ENCODE measurements at places on chromosomes 13 and 19.

DNA sequence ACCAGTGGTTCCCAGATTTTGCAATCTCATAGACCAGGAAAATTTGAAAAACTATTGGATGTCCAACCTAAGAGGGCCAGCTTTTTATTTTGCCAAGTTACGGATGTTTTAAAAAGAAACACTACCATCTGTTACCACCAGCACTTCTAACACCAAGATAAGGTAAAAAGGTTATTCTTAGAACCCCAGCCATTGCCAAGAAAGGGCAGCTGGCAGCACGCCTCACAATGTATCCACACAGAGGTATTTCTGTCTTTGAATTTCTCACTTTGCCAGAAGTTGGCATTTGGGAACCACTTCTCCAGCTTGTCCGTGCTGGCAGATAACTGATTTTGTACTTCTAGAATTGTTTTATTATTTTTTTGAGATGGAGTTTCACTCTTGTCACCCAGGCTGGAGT is 28.7 kb downstream of the CAPN12 start:
- DNase-seq, result no peak

DNA sequence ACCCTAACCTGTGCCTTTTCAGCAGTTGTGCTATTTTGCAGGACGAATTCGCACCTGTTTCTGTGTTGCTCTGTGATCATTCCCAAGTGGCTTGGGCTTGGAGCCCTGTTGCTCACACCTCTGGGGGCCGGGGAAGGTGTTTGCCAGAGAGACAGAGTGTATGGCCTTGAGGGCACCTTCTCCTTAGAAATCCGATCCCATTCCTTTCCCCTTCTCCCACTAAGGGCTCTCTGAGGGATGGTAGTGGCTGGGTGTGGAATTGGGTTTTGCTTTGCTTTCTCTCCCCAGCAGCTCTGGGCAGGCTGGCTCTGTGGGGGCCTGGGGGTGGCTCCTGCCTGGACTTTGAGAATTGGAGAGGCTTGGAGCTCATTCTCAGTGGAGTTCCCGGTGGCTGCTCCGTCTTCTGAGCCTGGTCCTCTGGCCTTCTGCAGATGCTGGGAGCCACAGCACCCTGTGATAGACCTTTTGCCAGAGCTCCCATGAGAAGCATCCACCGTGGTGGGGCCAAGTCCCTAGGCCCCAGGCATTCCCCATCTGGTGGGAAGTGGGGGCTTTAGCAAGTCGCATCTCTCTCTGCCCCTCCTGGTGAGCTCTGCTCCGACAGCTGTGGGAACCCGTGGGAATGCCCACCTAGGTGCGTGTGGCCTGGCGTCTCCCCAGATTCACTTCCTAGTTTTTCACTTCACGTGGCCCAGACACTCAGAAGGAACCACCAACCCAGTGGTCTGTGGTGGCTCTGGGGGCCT is 26.1 kb downstream of the ATP11A start:
- DNase-seq, result no peak

- DNase-seq, result no peak
Observed at GRCh38 chr13:54636231-54636630, 1607.6 kb downstream of the OLFM4 start.

DNA sequence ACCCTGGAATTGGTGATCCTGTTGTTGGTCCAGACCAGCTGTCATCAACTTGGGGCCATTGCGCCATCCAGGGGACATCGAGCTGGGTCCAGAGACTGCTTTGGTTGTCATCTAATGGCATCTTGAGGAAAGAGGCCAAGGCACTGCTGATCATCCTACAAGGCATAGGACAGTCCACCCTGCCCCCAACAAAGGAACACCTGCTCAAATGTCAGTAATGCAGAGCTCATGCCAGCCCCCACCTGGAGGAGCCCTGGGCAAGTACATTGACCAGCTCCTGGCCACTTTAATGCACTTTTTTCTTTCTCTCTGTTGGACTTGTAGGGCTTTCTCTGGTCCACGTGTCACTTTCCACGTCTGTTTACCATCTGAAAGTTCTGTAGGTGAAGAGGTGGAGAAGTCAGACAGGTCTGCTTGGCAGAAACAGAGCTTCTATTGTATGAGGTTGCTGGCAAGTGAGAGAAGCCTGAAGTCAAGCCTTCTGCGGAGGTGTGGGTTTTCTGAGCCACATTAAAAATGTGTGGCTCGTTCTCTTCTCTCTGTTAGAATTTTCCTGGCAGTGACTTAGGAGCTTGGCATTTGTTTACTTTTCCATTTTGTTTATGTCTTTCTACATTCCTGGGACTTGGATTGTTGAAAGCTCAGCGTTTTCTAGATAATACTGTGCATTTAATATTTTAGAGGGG is 124.0 kb upstream of the RNF113B start:
- no peak for DNase-seq

DNA sequence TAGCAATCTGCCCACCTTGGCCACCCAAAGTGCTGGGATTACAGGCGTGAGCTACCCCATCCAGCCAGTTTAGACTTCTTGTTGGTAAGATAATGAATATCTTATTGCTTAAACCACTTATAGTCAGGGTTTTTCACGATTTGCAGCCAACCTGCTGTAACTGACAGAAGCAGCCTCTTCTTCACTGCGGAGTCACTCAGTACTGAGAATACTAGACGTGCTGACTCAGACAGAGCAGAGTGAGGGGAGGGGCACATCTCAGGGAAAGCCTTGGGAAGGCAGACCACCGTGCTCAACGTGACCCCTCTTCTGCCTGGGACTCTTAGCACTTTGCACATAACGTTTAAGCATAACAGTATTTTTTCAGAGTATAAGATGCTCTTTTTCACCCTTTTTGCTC is 74.3 kb upstream of the ARHGEF7 start:
- DNase-seq, result no peak

DNA sequence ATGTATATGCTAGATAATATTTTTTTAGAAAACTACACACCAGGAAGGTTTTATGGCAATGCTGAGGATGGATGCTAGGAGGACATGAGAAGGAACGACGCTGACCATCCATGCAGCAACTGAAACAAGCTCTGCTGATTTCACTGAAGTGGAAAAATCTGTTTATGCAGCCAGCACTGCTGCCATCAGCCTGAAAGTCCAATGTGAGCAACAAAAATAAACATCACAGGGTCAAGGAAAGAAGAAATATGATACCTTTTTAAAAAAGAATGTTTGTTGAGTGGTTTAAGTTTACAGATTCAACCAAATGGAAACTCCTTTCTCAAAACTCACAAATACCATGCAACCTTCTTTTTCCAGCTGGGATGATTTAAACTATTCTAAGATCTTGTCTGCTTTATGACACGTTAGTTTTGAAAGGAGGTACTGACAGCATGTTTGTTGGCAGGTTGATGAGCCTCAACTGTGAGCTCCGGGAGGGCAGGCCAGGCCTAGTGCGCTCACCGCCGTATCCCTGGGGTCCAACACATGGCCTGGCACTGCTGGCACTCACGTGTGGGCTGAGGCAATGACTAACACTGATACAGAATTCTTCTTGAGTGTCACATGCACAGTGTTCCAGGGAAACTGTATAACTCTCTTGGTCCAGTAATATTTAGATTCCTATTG is 46.8 kb downstream of the LATS2 start:
- DNase-seq, result no peak

- DNase-seq, result no peak
Observed at GRCh38 chr13:20633802-20634201, 66.8 kb downstream of the IFT88 start.

DNA sequence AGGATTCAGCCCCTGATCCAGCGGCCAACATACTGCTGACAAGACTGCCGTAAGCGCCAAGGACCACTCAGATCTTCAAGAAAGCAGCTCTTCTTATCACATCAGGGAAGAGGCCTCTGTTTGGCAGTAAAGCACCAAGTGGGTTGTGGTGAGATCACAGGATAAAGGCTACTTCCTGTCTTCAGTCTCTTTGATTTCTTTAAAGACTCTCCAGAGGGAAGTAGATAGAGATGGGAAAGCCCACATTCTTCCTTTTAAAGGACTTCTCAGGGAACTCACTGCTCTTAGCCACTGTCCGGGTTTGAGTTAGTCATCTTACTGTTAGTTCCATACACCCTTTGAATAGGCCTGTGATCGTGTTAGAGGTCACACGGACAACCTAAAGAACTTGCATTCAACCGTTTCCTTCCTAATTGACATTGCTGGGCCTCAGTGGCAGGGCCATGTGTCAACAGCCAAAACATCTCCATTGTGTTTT is 47.2 kb upstream of the POMP start:
- no peak for DNase-seq

DNA sequence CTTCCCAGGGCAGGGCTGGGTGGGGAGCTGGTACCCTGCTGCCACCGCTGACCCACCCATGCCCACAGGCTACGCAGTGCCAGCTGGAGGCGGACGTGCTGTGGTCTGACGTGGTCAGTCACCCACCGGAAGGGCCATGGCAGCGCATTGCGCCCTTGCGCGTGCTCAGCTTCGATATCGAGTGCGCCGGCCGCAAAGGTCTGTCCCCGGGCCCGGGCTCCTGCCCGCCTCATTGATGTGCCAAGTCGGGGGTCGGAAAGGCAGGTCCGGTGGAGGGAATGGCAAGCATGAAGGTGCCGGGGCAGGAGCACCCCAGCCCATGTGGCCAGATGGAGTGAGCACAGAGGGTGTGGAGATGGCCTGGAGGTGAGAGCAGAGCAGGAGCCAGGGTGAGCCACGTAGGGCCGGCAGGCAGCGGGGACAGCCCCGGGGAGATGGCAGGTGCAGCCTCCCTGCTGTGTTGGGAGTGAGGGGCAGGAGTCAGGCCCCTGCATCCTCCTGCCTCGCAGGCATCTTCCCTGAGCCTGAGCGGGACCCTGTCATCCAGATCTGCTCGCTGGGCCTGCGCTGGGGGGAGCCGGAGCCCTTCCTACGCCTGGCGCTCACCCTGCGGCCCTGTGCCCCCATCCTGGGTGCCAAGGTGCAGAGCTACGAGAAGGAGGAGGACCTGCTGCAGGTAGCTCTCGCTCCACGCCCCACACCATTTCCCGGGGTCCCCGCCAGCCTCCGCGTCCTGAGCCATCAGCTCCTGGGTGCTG is 16.0 kb upstream of the SPIB start:
- DNase-seq, result no peak

DNA sequence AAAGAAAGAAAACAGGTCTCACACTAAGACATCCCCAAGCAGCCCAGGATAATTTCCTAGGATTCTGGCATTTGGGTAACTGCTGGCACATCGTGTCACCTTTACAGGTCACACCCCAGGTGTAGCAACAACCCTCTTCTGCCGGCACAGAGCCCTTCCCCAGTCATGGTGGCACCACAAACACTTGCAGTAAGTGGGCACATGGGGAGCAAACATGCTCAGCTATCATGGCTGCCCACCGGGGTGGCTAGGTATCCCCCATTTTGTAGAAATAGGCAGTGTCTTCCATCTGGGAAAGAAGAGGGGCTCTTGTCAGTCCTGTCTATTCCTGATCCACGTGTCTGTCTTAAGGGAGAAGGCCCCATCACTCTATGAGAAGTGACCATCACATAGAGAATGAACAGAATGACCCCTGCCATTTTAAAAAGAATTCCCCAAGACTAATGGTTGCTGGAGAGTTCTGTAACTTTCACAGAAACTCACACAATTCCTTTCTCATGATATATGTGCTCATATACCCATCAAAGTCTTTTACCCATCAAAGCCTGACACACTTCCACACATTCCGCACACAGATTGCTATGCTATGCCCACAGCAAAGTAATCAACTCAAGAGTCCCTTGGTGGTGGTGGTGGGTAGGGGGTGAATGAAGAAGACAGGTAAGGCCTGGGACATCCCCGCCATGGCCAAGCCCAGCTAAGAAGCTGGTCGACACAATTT is 33.3 kb downstream of the BRD4 start:
- no peak for DNase-seq

GRCh38 chr13:66407128-66407527 is 823.0 kb downstream of the PCDH9 start:
- no peak for DNase-seq

GRCh38 chr19:16795731-16796130 is 33.5 kb upstream of the SIN3B start:
- DNase-seq, result no peak

DNA sequence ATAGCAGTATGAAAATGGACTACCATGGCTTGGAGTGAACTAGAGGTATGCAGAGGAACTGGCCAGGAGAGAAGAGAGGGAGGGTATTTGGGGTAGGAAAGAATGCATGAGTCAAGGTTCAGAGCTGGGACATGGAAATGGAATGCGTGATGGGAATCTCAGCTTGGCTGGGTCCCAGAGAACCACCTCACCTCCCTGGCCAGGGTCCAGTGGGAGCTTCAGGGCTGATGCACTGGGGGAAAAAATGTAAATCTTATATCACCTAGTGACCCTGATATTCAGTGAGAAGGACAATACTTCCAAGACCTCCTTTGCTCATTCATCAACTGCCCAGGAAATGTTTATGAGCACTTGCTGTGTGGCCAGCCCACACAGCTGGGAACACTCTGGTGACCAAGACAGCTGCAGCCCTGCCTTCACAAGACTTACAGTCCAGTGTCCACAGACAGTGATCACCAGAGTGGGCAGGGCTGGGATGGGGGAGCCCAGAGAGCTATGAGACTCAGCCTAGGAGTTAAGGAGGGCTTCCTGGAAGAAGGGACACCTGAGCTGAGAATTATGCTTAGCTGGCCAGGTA is 12.8 kb downstream of the IGSF23 start:
- DNase-seq, result no peak

GRCh38 chr13:102642475-102642874 is 45.7 kb downstream of the TPP2 start:
- no peak for DNase-seq

DNA sequence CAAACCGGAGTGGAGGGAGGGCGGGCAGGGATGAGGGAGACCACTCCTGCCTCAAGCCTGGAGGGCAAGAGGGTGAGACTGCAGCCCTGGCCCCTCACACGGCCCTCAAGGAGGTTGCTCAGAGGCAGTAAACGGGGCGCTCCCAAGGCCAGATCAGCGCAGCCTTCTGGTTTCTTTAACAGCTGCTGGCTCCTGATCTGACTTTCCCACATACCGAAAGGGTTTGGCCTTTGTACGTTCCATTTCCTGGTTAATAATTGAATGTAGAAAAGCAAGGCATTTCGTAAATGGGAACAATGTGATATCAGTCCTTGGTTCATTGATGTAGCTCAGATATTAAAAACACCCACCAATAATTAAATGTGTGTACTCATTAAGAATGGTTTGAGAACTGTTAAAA is 71.5 kb downstream of the GGACT start:
- no peak for DNase-seq

DNA sequence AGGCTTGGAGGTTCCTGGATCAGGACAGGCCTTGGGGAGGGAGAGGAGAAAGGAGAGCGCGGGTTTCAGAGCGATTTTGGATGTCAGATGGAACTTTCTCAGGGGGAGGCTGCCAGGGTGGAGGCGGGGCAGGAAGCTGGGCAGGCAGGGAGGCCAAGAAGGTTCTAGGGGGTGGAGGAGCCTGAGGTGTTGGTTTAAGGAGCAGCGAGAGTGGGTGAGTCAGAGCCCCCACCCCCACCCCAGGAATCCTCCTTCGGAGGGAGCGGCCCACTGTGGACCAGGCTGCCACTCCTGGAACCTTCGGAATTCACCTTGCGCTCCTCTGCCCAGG is 15.9 kb upstream of the NOP53 start:
- no peak for DNase-seq

- no peak for DNase-seq
Observed at GRCh38 chr13:76942363-76942762, 5.9 kb upstream of the ACOD1 start.

Data from stimulated activated CD4-positive, alpha-beta T cell treated with anti-CD3 and anti-CD28 coated beads, Interleukin-15, amount 100 ng/mL, for 48 hours (primary cell).